ENCODE measurements at places on chromosomes 3 and 15.

GRCh38 chr3:192494174-192494573 is 233.2 kb downstream of the FGF12 start:
- no peak for DNase-seq

DNA sequence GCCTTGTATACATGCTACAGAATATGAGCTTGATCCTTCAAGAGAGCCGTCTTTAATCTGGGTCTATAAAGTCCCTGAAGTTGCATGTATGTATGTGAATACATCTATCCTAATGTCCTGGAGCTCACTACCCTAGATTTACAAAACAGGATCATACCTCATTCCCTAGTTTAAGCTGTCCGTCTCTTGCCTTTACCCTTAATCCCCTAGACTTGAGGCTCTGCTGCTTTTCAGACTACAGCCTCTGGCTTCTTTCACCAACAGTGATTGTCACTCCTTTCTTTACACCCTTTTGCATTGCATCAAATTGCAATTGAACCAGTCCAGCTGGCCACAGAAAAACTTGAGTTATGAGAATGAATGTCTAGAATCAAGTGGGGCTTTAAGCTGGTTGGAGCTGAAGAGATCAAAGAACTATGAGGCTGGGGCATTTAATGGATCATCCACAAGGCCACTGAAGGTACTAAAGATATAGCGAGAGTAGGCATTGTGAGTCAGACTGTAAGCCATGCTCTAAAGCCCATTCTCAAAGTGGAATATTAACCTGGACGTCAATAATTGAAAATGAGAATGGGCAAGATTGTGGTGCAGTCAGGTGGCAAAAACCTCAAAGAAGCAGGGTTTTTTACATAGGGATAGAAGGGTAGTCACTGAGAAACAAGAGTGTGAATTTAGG is 12.3 kb upstream of the PLD1 start:
- DNase-seq: no peak

- no peak for DNase-seq
These were observed 48.7 kb downstream of the CNOT10 start for GRCh38 chr3:32733631-32734229.

GRCh38 chr15:78092261-78093041 is at the start of gene SH2D7:
SH2D7 (plus strand) TSS chr15:78092561; CDS start chr15:78092585, 24 bp downstream.
- DNase-seq: no peak

- no peak for DNase-seq
These were observed 2.5 kb upstream of the PLCB2 start for GRCh38 chr15:40310001-40310959.

DNA sequence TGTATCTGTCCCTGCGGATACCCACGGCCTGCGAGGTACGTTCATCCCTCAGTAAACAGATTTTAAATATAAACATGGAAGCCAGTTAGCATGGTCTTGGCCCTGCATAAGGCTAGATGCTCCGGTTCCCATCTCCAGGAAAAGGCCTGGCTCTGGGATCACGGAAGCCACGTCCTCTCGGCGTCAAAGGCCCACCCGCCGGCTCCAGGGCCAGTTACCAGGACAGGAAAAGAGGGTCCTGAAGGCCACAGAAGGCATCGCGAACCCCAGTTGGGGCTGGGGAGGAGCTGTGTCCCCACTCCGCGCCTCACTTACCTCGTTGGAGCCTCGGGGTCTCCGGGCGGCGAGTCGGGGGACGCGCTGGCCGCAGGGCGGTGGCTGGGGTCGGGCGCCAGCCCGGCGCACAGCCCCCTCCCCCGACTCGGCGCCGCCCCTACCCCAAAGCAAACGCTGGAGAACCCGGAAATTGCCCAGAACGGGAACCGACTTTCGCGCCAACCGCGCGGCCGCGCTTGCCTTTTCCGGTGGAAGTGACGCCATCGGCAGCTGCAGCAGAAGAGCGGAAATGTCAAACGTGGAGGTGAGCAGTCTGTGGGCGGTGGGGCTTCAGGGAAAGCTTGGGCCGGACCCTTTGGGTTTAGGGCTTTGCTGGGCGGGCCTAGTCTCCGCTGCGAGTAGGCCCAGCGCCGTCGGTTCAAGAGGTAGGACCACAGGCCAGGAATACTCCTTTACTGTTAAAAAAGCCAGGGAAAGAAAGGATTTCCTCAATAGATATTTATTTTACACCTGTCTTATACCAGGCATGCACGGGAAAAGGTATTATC is at the start of gene TOPBP1:
TOPBP1 (minus strand) TSS at position 488 of the 824 bp plus-strand sequence. CDS start 814 bp downstream, outside the sequence.
- peak; percentile 73 for DNase-seq

- DNase-seq: no peak
These were observed 65.9 kb downstream of the CACNA2D3 start for GRCh38 chr3:54188176-54188791.

GRCh38 chr3:38500688-38501417 is 4.7 kb downstream of the EXOG start:
- no peak for DNase-seq

Measured in stimulated activated CD8-positive, alpha-beta memory T cell treated with anti-CD3 and anti-CD28 coated beads, Interleukin-2, amount 100 ng/mL, for 1 hour (primary cell).